Activated naive CD4-positive, alpha-beta T cell treated with anti-CD3 and anti-CD28 coated beads, Interleukin-2, amount 50 U/mL, for 16 hours (primary cell): ENCODE measurements at places on chromosomes 13 and 19.

DNA sequence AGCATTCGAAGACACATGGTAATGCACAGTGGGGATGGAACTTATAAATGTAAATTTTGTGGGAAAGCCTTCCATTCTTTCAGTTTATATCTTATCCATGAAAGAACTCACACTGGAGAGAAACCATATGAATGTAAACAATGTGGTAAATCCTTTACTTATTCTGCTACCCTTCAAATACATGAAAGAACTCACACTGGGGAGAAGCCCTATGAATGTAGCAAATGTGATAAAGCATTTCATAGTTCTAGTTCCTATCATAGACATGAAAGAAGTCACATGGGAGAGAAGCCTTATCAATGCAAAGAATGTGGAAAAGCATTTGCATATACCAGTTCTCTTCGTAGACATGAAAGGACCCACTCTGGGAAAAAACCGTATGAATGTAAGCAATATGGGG lies 16.2 kb upstream of the ZNF763 start:
- DNase-seq, result no peak

GRCh38 chr19:3658870-3659745 lies 32.5 kb upstream of the CACTIN start:
- DNase-seq, result no peak

- no peak for DNase-seq
These were observed 8.9 kb downstream of the ZNF507 start for GRCh38 chr19:32354345-32354744.

DNA sequence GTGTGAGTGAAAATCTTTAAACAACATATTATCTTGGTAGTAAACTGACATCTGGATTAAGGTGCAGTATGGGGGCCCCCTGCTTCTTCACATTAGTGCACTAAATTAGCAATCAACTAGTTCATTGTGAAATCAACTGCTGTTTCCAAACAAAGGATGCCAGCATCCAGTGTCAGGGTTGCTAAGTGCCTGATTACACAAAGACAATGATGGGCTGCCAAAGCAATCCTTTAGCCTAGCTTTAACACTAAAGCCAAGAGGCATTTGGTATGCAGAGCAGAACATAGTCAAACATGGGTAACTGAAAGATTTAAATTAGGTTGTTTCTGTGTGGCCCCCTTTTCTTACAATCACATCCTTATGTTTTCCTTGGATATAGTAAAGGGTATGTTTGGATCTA lies 543.1 kb upstream of the SLITRK5 start:
- no peak for DNase-seq

DNA sequence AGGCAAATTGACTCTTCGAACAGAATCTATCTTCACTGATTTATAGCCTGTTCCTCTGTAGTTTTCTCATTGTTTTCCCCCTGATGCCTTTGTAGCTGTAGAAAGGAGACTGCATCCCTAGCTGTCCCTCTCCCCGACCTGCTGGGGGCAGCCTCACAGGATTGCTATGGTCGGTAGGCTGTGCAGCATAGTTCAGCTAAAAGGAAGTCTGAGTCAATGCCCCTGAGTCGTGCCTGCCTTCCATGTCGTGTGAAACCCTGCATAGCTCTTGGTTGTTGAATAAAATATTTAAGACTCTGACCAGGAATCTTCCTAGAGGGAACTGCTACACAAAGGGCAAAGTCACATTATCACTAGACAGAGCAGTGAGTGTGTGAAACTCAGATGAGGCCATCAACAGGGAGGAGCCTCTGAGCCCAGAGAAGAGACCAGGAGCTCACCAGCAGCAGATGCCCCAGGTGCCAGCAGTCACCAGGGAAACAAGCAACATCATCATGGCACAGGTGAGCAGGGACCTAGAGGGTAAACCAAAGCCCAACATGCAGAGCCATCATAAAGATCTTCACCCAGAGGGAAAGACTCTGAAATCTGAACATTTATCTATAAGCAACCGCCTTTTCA lies 108.4 kb upstream of the NBEA start:
- no peak for DNase-seq

DNA sequence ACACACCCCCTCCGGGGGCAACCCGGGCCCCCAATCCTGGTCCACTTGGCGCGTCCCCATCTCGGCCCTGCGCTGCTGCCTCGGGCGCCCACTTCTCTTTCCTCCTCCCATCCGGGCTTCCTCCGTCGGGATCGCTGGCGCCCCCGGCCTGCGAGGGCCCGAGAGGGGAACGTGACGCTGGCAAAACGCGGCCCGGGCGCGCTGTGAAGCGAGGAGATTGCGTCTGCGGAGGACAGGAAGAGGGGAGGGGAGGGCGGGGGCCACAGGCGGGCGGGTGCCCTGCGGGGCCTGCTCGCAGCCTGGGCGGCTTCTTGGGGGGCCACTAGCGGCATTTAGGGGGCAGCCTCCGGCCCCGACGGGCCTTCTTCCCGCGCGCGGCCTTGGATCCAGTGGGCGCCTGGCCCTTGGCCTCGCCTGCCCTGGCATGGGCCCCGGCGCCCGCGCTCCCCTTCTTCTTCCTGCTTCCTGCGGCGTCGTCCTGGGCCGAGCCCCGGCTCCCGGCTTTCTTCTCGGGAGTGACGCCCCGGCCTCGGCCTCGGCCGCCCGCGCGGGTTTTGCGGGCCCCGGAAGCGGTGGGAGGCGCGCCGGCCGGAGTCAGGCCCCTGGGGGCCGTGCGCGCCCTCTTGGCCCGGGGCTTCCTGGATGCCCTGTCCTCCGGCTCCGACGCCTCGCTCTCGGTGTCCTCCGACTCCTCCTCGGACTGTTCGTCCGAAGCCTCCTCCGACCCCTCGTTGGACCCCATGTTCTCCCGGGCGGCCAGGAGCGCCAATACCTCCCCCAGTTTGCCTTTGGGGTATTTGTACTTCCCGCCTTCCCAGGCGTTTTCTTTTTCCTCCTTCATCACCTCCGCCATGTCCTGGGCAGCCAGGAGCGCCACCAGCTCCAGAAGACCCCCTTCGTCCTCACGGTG lies 2.2 kb downstream of the PNMA8B start:
- DNase-seq, result peak; percentile 53

GRCh38 chr19:30047432-30047831 lies 105.4 kb downstream of the URI1 start:
- DNase-seq, result no peak

- no peak for DNase-seq
These were observed 1.5 kb upstream of the TMEM145 start for GRCh38 chr19:42311657-42312056.

GRCh38 chr19:38173291-38174041 lies 50.6 kb downstream of the DPF1 start:
- no peak for DNase-seq
